Effector memory CD4-positive, alpha-beta T cell (primary cell): ENCODE measurements at places on chromosomes 11 and 22.

- no peak for DNase-seq
These were observed 135.8 kb downstream of the TRIM44 start for GRCh38 chr11:35798423-35798822.

GRCh38 chr11:30326114-30326778, 3.3 kb downstream of the ARL14EP start:
- DNase-seq: no peak

GRCh38 chr22:30040499-30041260, 39.6 kb upstream of the HORMAD2 start:
- DNase-seq: no peak

DNA sequence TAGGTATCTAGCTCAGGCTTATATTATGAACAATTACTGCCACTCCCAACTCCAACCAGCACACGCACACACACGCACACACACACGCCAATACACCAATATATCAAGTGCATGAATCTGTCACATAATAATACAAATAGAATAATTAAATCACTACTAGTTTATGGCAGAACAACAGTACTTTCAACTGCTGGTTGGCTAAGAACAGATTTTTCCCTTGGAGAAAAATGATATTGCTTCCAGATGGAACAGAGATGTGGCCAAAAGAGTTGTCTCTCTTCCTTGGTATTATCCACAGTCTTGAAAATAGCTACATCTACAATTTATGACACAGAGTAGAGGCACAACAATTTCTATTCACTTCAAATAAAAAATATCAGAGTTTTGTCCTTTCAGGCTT, 538.3 kb upstream of the FAT3 start:
- no peak for DNase-seq

- no peak for DNase-seq
These were observed 8.4 kb upstream of the CCKBR start for GRCh38 chr11:6251120-6251733.

GRCh38 chr11:86091566-86091965, 22.7 kb upstream of the PICALM start:
- DNase-seq: no peak

DNA sequence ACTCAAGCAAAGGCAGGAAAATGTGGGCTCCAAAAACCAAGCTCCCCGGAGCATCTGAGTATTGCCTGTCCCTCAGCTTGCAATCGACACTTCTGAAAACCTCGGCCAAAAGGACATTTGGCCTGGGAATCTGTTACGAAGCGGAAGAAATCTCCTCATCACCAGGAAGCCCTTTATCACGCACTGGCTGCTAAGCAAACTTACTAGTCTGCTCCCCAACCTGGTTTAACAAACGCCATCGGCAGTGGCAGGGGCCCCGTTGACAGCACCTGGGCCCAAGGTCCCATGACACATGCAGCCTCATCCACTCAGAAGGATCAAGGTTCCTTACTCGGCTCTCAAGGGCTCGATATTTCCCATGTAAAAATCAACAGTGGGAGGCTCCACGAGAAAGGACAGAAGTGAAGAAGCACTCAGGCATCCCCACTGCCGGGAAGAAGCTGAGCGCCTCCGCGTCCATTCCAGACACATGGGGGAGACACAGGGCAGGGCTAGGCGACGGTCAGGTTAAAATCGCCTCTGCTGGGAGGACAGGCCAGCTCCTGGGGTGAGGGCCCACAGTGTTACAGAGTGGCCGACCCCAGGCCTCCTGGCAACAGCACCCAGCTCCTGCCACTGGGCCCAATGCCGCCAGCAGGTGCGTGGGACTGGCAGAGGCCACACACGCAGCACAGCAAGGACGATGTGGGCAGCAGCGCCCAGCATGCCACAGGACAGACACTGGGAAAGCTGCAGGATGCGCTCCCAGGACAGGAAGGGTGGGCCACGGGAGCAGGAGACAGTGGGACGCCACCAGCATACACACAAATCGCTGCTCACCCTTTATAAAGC, 27.1 kb downstream of the BRD1 start:
- DNase-seq: no peak

- no peak for DNase-seq
These were observed 34.2 kb upstream of the ADSL start for GRCh38 chr22:40312050-40312449.

- DNase-seq: no peak
These were observed 1.6 kb upstream of the TRIM29 start for GRCh38 chr11:120139316-120140069.

GRCh38 chr11:3196161-3197043, 22.2 kb downstream of the MRGPRG start:
- DNase-seq: no peak

GRCh38 chr22:46067159-46068111, 82.9 kb upstream of the PPARA start:
- DNase-seq: no peak

DNA sequence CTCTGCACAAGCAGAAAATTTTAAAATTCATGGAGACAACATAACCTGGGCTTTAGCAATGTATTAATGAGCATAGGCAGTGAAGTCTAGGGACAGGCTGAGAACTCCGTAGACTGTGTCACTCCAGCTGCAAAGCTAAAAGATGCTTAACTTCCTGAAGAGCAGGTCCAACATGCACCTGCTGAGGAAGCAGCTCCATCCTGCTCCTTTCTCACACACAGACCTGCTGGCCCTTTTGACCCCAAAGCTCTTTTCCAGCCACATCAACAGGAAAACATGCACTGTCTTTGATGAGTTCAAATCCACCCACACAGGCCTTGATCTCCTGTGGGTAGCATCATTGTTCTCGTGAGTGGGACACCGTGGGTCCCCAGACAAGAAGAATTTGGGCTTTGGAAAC, 36.0 kb downstream of the SYN3 start:
- no peak for DNase-seq

- DNase-seq: no peak
These were observed 9.4 kb downstream of the SLCO2B1 start for GRCh38 chr11:75160220-75160757.

DNA sequence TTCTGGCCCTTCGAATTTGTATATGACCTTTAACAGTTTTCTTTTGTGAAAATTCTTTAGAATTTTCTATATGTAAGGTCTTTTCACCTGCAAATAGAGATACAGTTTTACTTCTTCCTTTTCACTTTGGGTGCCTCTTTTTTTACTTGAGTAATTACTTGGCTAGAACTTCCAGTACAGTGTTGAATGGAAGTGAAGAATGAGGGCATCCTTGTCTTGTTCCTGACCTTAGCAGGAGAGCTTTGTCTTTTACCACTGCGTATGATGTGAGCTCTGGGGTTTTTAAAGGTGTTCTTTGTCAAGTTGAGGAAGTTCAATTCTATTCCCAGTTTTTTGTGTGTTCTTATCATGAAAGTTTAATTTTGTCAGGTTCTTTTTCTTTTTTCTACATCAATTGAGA, 21.6 kb downstream of the ZFP91 start:
- DNase-seq: no peak

DNA sequence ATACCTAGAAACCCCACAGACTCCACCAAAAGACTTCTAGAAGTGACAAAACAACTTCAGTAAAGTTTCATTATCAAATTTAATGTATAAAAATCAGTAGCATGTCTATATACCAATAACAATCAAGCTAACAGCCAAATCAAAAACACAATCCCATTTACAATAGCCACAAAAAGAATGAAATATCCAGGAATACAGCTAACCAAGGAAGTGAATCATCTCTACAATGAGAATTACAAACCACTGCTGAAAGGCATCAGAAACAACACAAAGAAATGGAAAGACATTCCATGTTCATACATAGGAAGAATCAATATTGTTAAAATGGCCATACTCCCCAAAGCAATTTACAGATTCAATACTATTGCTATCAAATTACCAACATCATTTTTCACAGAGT, 46.0 kb downstream of the PRCP start:
- DNase-seq: no peak

- no peak for DNase-seq
These were observed 16.2 kb upstream of the LDLRAD3 start for GRCh38 chr11:35927682-35928081.

GRCh38 chr11:69860244-69860643, 41.0 kb upstream of the FGF3 start:
- DNase-seq: no peak

GRCh38 chr11:78363024-78363619, 54.5 kb downstream of the GAB2 start:
- DNase-seq: no peak

DNA sequence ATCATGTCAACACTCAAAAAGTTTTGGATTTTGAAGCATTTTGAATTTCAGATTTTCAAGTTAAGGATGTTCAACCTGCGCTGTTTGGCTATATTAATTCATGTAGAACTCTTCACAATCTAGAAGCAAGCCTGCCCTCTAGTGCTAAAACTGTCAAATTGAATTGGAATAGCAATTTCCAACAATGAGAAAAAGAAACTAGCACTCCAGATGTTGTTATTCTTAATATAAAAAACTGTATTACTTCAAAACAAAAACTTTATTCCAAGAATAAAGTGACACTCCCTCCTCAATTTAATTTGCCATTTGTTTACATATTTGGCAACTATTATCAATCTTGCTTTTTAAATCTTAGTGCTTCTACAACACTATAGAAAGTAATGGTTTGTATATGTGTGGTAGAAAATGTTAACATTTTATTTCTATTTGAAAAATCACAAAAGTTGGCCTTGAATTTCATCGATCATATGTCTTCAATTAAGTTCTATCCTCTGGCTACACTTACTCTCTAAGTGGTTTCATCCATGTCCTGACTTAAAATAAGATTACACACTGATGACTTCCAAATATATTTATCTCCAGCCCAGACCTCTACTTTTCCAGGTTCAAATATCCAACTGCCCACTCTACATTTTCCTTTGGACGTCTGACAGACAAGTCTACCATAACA, 36.6 kb downstream of the DCUN1D5 start:
- DNase-seq: no peak

DNA sequence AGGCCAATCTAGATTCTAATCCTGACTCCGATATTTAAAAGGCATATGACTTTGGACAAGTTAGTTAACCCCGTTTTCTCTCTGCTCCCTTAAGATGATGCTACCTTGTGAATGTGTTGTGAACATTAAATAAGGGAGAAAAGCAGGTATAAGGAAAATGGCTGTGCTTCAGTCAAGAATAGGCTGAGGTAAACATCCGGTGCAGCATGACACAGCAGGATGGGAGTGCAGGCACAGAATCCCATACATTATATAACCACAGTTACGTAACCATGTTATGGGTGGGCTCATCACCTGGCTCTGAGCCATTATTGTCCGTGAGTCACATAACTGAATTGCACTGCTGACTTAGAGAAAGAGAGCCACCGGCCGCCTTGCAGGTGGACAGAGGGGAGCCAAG, 382.2 kb upstream of the ANO5 start:
- no peak for DNase-seq

GRCh38 chr22:23054531-23055257, 15.6 kb upstream of the GNAZ start:
- no peak for DNase-seq

DNA sequence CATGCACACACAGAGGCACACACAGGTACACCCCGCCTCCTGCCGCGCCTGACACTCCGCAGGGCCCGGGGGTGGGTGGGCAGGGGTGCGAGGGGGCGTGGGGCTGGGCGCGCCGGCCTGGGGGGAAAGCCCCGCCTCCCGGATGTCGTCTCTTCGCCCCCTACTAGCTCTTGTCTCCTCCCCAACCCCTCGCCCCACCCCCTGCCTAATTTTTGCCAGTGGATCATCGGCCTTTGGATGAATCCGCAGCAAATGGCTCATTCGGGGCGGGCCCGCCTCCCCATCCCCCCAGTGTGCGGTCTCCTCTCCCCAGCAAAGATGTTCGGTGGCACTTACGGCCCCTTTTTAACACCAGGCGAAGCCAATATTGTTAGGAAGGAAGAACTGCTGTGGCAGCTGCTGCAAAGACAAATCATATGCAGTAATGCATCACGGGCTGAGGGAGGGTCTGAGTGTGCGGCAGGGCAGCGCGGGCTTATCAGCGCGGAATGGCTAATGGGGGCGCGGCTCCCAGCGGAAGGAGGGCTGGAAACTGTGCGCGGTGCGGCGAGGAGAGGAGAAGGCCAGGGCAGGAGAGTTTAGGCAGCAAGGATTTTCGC, 13.4 kb upstream of the NECTIN1 start:
- no peak for DNase-seq
